ENCODE measurements at places on chromosomes 5 and 9. TPM values are rescaled to one million over a fixed set of nuclear protein-coding genes. Genes with fewer than 3 reads are reported as not detected.

- DNase-seq, result no peak
Observed at GRCh38 chr5:78716206-78716605, 67.6 kb upstream of the LHFPL2 start.

DNA sequence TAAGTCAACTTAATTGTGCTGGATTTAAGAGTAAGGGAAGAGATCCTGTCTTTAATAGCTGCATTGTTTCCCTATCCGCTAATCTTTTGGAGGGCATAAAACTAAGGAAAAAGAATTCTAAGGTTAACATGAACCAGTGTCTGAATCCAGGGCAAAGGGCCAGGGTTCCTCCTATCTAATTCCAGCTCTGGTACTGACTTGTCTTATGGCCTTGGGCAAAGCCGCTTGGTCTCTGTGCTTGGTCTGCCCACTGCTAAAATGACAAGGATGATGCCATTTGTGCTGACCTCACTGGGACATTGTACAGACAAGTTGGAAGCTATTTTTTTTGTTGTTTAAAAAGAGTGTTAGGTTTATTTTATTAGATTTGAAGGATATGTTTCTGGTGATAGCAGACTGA is 334.7 kb upstream of the PIK3R1 start:
- no peak for DNase-seq

- no peak for DNase-seq
Observed at GRCh38 chr9:131323629-131324028, 34.1 kb downstream of the PLPP7 start.

GRCh38 chr9:91817106-91817492 is 132.9 kb downstream of the ROR2 start:
- DNase-seq, result no peak

ANKRD34B gene
- total RNA-seq, result 4.1 TPM

DNM1 gene
- 36.4 TPM for total RNA-seq

GPR150 gene
- total RNA-seq, result not detected

DNA sequence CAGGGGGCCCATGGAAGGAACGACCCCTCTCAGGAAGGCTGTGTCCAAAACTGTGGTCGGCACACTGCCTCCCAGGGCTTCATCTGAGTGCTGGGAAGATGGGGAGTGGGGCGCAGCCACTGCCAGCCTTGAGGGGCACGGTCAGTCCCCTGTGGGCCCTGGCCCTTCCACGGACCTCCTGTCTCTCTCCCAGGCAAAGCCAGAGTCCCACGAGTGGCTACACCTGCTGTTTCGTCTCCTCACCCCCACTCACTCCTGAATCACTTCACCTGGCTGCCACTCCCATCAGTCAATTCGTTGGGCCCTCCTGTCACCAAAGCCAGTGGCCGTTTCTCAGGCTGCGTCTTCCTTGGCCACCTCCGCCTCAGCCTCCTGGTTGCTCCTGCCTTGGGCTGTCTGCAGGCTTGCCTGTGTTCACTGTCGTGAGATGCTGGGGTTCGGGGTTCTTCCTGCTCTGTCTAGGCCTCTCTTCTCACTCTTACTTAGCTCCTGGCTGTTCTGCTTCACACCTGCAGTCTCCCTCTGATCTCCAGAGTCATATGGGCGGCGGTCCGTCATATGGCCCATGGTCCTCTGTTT is 58.8 kb upstream of the RNF130 start:
- DNase-seq, result no peak

DNA sequence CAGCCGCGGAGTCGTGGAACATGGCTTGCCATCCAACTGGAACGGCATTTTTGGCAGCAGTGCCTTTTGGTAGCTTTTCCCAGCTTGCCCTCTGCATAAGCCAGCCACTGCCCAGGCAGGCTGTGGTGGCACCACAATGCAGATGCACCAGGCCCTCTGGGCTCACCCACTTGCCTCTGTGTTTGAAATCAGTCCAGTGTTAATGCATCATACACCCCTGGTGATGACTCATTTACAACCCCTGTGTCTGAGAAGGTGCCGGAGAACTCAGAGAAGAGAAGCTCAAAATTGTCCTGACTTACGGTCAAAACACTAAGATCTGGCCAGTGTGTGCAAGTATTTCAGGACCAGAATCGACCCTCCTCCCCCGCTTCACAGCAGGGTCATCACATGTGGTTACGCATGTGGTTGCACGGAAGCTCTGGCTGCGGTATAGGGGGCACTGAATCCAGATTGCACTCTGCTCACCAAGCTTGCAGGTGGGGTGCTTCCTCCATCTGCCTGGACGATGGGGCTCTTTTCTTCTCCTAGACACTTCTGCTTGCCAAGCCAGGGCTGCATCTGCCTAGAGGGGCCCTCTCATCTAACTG is 66.5 kb upstream of the SMIM15 start:
- no peak for DNase-seq
